Fibroblast of gingiva (primary cell): ENCODE measurements at places on chromosomes 3 and 15.

GRCh38 chr3:15941958-15942357, 144.2 kb upstream of the ANKRD28 start:
- DNase-seq, result no peak

DNA sequence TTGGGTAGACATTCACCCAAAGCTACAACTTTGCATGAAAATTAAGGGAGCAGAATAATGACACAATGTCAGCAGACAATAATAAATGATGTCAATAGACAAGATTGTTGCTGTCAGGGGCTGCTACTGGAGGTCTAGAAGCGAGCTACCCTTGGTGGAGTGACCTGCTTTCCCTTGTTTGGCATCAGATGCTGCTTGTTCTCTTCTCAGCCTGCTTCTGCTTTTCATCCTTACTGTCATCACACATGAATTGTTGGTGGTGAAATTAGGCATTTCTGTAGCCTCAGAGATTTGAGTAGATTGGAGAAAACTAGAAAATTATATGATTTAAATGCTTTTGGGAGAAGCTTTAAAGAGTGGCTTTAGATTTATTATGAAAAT, 193.8 kb downstream of the NR1D2 start:
- no peak for DNase-seq

GRCh38 chr3:60798456-60798855, 452.8 kb downstream of the FHIT start:
- DNase-seq, result no peak

- no peak for DNase-seq
Measured at GRCh38 chr3:96466441-96466840, 348.0 kb upstream of the EPHA6 start.

- no peak for DNase-seq
Measured at GRCh38 chr3:98702166-98702565, 61.0 kb upstream of the ST3GAL6 start.

DNA sequence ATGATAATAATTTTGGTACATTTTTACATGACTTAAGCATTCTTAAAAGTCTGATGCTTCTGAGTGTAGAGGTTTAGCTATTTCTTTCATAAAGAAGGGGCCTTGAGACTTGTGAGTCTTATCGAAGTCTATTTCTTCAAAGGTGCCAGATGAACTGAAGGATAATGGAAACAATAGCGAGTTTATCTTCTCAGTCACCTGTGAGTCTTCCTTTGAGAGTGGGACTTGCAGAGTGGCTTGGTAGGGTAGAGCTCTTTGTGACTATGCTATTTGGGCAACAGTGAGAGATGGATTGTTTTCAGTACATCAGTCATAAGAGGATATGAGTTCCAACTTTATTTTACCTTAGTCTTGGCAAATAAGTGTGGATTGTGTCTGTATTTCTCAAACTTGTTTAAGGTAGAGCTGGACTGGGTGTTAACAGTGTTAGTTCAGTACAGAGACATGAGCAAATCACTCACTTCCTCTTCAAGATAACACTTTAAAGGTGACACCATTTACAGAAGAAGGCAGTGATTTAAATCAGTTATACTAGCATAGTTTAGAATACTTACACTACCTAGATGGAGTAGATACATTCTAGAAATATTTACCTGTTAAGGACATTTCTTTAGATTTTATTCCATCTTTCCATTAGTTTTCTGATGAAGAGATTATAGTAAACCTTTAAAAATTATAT, 3.2 kb downstream of the AKAP13 start:
- DNase-seq, result no peak

- no peak for DNase-seq
Measured at GRCh38 chr15:27599034-27599433, 500.1 kb downstream of the OCA2 start.

GRCh38 chr3:142213298-142213697, 12.1 kb downstream of the GK5 start:
- DNase-seq, result peak; percentile 73

- DNase-seq, result no peak
Measured at GRCh38 chr3:5466065-5466464, 278.6 kb downstream of the EDEM1 start.

GRCh38 chr3:114418724-114419543, 125.1 kb downstream of the TIGIT start:
- peak; percentile 97 for DNase-seq

DNA sequence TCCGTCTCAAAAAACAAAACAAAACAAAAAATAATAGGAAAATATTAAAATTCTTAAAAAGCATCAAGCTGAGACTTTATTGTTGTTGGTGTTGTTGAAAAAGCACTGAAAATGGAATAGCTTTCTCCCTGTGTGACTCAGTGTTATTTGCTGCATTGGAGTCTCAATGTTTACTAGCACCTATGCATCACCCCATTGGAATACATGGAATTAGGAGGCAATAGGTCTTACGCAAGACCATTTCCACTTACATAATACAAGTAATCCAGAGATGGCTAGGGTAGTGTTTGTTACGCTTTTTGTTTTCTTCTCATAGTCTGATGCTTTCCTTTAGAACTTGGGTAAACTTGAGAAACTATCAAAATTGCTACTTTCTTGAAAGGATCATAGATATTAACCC, 15.2 kb downstream of the GXYLT2 start:
- peak; percentile 64 for DNase-seq

GRCh38 chr3:148954981-148955380, 36.4 kb upstream of the GYG1 start:
- no peak for DNase-seq

DNA sequence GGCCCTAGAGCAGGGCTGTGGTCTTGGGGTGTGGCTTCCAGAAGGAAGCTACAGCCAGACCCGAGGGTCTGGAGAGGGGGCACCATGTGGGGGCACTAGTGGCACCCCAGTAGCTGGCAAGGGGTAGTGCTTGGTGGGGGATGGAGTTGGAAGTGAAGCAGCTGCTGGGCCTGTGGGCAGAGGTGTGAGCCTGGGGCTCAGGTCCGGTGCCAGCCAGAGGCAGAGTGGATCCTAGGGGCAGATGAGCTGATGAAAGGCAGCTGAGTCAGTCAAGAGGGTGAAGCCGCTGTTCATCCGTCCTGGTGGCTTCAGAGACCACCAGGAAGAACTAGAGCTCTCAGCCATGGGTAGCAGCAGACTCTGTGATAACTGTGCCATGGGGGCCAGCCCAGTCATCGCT, 172.6 kb downstream of the TBC1D2B start:
- no peak for DNase-seq

- no peak for DNase-seq
Measured at GRCh38 chr3:170723241-170723640, 137.4 kb upstream of the SLC7A14 start.

GRCh38 chr3:128488991-128489673, 3.9 kb downstream of the GATA2 start:
- DNase-seq, result no peak

GRCh38 chr15:39021341-39021740, 456.7 kb upstream of the RASGRP1 start:
- DNase-seq, result no peak

GRCh38 chr15:43901495-43901894, 74.7 kb downstream of the WDR76 start:
- DNase-seq, result no peak

- no peak for DNase-seq
Measured at GRCh38 chr3:184524981-184525336, 36.6 kb upstream of the EPHB3 start.

DNA sequence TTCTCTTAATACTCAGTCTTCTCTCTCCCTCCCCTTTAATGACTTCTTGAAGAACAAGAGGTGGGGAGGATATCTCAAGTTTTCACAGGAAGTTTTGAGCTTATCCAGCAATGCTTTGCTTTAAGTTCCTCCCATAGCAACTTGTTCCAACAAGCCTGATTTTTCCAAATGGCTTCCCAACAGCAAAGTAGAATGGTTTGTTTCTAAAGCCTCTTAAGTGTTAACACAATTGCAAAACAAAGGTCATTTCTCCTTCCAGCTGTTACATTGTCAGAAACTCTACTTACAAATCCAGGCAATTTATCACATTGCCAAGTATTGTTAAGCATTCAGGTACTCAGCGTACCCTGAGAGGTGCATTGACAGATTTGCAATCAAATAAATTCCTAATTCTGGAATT, 6.8 kb upstream of the ZNF770 start:
- no peak for DNase-seq

DNA sequence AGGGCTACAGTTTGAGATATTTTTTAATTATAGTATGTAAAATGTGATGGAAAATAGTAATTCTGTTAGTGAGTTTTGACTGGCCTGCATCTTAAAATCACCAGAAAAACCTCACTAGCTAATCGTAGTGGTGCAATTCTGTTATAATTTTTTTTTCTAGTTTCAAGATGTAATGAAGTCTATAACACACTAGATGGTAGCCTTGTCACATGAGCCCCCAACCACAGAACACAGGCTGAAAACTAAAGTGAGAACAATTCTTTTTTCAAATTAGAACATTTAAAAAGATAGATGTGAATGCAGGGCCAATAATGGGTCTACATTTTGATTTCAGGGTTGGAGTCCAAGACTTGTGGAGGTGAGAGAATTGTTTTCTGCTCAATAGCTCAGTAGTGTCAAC, 83.3 kb upstream of the KCNH8 start:
- DNase-seq, result no peak

GRCh38 chr3:72256716-72257115, 471.8 kb upstream of the PROK2 start:
- no peak for DNase-seq

DNA sequence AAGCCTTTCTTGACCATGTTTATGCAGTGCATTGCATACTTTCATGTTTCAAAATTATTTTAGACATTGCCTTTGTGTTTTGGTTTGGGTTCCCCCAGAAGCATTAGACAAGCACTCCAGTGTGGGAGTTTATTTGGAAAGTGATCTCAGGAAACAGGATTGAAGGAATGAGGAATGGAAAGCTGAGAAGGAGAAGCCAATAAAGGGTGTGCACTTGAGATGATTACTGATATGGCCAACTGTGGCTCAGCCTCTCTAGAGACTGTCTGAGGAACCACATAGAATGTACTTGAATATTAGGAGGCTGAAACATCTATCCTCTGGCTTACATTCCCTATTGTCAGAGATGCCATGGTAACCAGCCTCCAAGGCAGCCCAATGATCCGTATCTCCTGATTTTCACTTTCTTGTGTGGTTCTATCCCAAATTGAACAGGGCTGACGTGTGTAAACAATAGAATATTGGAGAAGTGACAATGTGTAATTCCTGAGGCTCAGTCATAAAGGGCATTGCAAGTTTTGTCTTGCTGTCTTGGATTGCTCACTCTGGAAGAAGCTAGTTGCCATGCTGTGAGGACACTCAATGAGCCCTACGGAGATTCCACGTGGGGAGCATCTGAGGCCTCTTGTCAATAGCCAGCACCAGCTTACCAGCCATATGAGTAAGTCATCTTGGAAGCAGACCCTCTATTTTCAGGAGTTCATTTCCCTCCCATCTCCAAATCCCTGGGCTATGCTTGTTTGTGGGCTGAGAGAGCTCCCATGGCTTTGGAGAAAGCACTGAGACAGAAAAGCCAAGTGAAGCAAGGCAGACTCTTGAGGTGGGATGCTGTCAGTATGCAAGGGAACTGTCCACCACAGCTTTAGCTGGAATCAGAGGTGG, 84.7 kb downstream of the SCN11A start:
- DNase-seq, result peak; percentile 45

GRCh38 chr3:183151086-183151485, 11.4 kb downstream of the LAMP3 start:
- DNase-seq, result no peak

GRCh38 chr15:35557544-35557943, 11.6 kb upstream of the DPH6 start:
- peak; percentile 64 for DNase-seq

GRCh38 chr3:197956626-197956988, 3.4 kb upstream of the LMLN start:
- no peak for DNase-seq

DNA sequence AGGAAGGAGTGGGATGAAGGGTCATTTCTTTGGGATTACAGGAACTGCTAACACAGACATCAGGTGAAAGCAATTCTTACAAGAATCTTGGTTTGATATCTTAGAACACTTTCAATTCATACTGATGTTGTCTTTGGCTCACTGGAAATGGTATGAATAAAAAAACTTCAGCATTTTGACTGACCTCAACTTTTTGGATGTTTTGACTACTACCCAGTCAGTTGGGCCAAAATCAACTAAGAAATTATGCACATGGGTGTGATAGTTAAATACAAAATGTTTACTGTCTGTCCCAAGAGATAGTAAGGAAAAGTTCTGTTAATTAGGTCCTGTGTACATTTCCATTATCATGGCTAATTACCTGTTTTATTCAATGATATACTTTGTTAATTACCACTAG, 165.5 kb upstream of the LRIG1 start:
- DNase-seq, result no peak
